ENCODE measurements at places on chromosomes 7 and 10. TPM values are rescaled to one million over a fixed set of nuclear protein-coding genes. Genes with fewer than 3 reads are reported as not detected.

The IFIT3 gene
- 1.3 TPM for total RNA-seq

The NPC1L1 gene
- not detected for total RNA-seq

The ASB13 gene
- 17.3 TPM for total RNA-seq

GRCh38 chr10:124917428-124918190, 24.3 kb upstream of the ZRANB1 start:
- peak; percentile 39 for DNase-seq

DNA sequence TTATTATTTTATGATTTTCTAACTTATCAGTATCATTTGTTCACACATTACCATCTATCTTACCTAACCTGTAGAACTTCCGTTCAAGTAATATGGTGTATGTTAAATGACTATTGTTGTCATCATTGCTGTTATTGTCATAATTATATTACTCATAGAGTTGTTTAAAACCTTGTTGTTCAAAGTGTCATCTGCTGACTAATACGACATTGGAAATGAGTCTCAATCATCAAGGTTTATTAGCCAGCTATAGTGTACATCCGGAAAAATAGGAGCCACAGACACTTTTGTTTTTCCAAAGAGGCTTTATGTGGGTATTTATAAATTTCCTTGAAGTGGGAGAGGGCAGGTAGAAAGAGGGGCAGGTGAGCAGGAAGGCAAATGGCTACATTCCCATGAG, 386.9 kb upstream of the LRRTM3 start:
- no peak for DNase-seq

DNA sequence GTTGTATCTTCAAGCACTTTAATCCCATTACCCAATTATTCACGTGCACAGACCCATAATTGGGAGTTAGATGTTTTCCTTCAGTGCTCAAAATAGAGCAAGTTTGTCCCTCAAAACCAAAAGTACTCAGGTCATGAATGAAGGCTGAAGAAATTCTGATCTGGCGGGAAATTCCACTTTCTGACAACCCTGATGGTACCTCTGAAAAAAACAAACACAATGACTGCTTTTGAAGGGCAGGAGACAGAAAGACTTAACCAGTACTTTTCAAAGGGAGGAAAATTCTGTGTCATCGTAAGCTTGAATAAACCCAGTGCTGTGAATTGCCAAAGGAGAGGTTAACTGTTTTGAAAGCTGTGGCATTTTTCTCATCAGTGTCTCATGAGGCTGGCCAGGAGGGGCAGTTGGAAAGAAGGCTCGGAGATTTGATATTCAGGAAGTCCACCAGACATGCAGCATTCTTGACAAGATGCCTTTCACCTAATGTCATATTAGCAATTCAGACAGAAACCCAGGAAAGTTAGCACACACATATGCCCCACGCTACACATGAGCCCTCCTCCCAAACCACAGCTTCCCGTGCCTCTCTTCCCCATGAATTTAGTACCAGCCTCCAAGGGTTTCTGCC, 347.0 kb downstream of the KCNMA1 start:
- DNase-seq = peak; percentile 93

DNA sequence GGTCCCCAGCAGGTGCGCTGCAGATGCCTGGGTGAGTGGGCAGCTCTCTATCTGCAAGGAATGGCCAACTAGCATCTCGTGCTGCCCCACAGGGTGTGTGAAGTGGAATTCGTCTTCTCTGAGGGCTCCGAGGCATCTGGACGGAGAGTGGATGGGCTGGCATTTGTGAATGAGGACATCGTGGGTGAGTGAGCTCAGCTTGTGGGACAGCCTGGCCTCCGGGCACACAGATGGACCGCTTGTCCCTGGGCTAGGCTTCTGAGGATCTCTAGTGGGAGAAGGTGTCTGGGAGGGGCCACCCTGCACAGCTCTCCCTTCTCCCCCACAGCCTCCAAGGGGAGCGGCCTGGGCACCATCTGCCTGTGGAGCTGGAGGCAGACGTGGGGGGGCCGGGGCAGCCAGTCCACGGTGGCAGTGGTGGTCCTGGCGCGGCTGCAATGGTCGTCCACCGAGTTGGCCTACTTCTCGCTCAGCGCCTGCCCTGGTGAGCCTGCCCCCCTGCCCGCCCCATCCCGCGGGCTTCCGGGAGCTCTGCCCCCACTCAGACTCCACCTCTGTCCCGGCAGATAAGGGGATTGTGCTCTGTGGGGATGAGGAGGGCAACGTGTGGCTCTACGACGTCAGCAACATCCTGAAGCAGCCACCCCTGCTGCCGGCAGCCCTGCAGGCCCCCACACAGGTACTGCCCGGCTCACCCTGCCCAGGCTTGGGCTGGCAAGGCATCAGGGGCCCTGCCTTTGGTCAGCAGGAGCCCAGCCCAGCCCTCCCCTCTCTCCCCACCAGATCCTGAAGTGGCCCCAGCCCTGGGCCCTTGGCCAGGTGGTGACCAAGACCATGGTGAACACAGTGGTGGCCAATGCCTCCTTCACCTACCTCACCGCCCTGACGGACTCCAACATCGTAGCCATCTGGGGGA, 6.3 kb downstream of the POLR2J start:
- no peak for DNase-seq

DNA sequence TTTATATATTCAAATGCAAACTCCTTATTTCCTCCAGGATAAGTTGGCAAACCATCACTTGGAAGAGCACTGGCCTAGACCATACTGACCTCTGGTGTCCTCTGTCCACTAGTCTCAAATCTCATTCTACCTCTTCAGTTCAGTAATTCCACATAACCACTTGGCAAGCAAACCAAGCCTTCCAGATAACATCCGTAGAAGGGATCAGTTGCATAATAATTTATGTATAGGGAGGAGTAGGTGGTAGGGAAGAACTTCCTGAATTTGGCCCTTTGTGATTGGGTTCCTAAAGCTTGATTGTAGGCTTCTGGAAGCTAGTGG, 55.0 kb downstream of the WAC start:
- DNase-seq = peak; percentile 42

DNA sequence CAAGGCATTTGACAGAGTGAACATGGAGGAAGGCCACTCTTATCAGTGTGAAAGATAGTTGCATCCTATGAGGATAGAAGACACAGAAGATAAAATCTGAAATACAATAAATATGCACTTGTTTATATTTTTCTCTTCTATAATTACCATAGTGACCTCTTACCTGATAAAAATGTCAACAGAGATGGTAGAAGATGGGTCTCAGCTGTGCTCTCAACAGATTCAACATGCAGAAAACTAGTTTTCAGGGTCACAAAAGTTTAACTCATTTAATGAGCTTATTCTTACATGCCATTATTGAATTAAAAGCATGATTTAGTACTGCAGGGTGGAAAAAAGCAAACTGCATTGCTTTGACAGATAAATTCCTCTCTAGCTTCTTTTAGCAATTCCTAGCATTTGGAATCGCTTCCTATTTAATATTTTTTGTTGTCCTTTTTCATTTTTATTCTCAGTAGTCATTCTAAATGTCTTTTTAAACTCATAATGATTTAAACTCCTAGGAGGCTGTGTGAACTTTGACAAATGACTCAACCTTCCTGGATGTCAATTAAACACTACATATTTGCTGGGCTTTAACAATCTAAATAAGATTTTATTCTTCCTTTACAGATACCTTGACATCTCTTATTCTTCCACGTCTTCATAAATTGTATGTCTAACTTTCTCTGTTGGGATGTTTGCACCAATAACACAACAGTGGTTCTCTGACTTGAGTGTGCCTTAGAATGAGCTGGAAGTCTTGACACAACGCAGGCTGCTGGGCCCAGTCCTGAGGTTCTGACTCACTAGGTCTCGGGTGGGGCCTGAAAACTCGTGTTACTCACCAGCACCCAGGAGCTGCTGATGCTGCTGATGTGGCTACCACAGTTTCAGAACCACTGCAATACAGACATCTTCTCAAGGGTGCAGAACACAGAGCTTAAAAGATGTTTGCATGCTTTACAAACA, 565.5 kb upstream of the IGFBP3 start:
- peak; percentile 88 for DNase-seq

DNA sequence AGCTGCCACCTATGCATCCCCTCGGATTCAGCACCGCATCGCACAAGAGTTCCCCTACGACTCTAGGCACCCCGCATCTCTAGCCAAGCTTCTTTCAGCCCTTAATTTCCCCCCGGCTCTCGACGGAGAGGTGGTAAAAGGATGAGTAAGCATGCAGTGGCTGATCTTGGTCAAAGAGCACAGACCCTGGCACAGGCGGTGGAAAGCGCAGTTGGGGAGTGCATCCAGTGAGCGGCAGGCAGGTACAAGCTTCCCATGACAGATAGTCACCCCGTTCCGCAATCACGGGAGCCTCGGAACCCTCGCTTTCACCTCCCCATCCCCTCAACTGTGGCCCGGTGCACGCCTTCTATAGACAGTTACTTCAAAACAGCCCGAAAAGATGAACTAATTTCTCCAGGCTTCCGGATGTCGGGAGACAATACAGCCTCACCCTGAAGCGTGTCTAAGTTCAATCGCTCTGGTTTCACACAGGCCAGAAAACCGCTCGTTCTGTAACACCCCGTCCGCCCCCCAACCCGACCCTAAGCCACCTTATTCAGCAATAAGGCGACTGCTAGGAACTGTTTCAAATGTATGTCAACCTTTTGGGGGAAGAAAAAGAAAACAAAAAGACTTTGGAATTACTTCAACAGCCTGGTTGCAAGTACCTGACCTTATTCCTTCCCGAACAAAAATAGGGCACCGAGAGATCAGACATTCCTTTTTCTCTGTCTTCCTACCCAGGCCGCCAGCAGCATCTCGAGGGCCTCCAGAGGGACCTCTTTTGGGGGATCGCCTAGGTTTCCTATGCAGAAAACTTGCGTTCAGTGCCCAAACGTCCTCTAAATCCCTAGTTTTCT, 1.4 kb downstream of the RHEB start:
- DNase-seq = peak; percentile 72

GRCh38 chr10:22335173-22335933, 9.9 kb upstream of the SPAG6 start:
- peak; percentile 24 for DNase-seq

DNA sequence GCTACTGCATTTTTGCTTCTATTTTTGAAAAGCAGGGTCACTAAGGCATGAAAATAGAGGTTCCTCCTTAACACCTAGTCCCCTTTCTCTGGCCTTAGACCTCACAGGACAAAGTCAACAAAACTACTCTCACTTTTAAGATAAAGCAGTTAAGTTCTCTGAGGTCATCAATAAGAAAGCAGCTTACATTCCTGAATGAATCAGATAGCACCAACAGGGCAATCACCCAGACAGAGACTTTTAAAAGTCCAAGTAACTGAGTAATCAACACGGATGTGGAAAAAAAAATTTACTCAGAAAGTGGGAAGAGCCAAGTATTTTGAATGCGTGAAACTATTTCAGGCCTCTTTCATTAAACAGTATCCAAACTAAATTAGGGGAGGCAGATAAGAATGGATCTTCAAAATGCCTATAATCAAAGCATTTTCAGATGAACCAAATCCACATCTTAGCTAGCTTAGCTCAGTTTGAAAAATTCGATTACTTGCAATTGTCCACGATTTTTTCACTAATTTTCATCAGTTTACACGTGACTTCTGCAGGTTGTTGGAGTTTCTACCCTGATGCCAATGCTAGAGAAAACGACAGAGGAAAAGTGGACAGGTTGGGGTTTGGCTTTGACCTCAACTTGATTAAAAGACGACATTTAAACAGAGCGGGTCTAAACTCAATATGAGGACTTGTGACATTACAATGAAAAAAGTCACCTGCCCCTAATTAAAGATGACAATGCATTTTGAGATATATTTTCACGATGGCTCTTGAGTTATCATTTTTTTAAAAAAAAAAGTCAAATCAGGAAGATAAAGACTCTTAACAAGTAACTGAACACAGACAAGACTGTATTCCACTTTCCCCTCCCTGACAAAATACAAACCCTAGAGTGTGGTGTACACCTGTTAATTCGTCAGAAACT, 1.6 kb downstream of the BEND7 start:
- DNase-seq = peak; percentile 63

DNA sequence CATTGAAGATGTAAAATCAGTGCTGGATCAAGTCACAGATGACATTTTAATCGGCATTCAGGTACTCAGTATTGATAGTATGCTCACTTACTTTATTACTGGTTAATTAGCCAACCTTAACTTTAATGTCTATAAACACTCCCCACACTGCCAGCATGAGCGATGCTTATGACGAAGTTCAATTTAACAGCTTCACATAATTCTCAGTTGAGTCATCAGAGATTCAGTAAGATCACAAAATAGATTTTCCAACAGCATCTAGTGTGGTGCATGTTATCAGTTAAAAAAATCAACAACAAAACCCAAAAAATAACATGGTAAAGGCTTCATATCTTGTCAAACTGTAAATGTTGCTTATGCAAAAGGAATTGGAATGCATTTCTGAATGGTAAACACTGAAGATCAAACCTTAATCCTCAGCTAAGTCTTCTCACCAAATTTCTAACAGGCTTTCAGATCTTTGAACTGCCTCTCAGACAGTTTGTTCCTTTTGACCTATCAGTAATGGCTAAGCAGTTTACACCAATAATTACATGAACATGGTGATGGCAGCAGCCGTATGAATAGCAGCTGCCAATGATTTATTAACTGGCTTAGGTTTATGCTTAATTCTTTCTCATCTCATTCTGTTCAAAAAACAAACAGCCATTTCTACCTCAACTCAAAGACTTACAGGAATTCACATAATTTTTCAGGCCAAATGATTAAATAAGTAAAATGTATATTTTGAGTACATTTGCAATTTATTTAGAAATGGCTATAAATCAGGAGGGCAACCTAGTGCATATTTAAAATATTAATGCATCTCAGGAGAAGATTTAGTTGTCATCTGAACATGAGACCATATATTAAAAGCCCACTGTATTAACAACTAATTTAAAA, 98.5 kb downstream of the CABCOCO1 start:
- DNase-seq = peak; percentile 74

DNA sequence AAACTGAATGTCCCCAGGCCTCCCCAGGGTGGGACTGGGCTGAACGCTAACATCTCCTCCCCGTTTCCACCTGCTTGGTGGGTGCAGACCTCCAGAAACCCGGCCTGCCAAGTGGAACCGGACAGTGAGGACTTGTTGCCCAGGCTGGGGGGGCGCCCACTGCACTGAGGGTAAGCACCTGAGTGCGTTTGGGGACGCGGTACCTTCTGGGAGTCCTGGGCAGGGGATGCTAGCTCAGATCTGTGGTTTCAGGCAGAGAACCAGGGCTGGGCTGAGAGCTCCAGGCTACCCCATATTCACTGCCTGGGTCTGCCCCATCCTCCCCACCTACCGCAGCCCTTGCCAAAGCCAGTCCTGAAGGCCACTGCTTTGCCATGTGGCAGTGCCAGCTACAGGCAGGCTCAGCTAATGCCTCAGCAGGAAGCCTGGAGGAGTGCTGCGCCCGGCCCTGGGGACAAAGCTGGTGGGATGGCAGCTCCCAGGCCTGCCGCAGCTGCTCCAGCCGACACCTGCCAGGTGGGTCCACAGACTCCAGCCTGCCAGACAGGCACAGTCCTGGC, 3.5 kb upstream of the ZNF467 start:
- DNase-seq = no peak

GRCh38 chr10:132173185-132173584, 13.6 kb upstream of the DPYSL4 start:
- DNase-seq = no peak

- no peak for DNase-seq
Measured at GRCh38 chr10:36181426-36182178, 539.5 kb upstream of the FZD8 start.

GRCh38 chr10:100186253-100187212, 704 bp upstream of the ERLIN1 start:
- no peak for DNase-seq
